Lung microvascular endothelial cell (primary cell): ENCODE measurements at places on chromosomes 1 and 21. TPM values are rescaled to one million over a fixed set of nuclear protein-coding genes. Genes with fewer than 3 reads are reported as not detected.

The ESRRG gene
- total RNA-seq, result not detected in 2 replicates

The NEK7 gene
- 51.0 and 57.1 TPM in 2 replicates for total RNA-seq

The TMEM269 gene
- total RNA-seq, result not detected in 2 replicates

The SLC35E2B gene
- 15.5 and 21.6 TPM in 2 replicates for total RNA-seq

The PDE4B gene
- 102 and 163 TPM in 2 replicates for total RNA-seq

The ADAM30 gene
- not detected in 2 replicates for total RNA-seq

The TRAF3IP3 gene
- not detected in 2 replicates for total RNA-seq

The KRTAP19-3 gene
- total RNA-seq, result not detected in 2 replicates

The KLHL17 gene
- 2.2 and 3.6 TPM in 2 replicates for total RNA-seq

The GJA5 gene
- under 0.01 and 0.87 TPM in 2 replicates for total RNA-seq

The CLCN6 gene
- total RNA-seq, result 5.2 and 7.5 TPM in 2 replicates

The XKR8 gene
- total RNA-seq, result 4.1 and 6.5 TPM in 2 replicates

The OR2AK2 gene
- not detected in 2 replicates for total RNA-seq

The TFB2M gene
- 11.6 and 12.5 TPM in 2 replicates for total RNA-seq

The RYR2 gene
- total RNA-seq, result under 0.01 and 0.22 TPM in 2 replicates

The TPTE gene
- total RNA-seq, result not detected in 2 replicates

The DUSP23 gene
- 20.7 and 32.5 TPM in 2 replicates for total RNA-seq

The SPRR2G gene
- total RNA-seq, result not detected in 2 replicates

The SLC22A15 gene
- under 0.01 TPM in 1 of 2 replicates, not detected in the other for total RNA-seq

The MYCL gene
- total RNA-seq, result 0.20 and 0.44 TPM in 2 replicates

The CYP4A11 gene
- total RNA-seq, result not detected in 2 replicates

The NMNAT2 gene
- total RNA-seq, result 0.20 and 0.22 TPM in 2 replicates

The OR6K6 gene
- not detected in 2 replicates for total RNA-seq

The LAPTM5 gene
- 33.8 and 66.7 TPM in 2 replicates for total RNA-seq

The PDZK1 gene
- total RNA-seq, result not detected in 2 replicates

The PARK7 gene
- total RNA-seq, result 187 and 237 TPM in 2 replicates

The SLC9C2 gene
- not detected in 2 replicates for total RNA-seq

The NEGR1 gene
- under 0.01 and 0.44 TPM in 2 replicates for total RNA-seq

The SH3BGR gene
- 0.20 and 0.22 TPM in 2 replicates for total RNA-seq

The SPRR2B gene
- total RNA-seq, result not detected in 2 replicates

The IFFO2 gene
- total RNA-seq, result 4.6 and 7.4 TPM in 2 replicates

The RNU1-4 gene
- total RNA-seq, result under 0.01 and 5,258 TPM in 2 replicates

The INSRR gene
- total RNA-seq, result not detected in 2 replicates

The LAMC2 gene
- 1.1 and 3.0 TPM in 2 replicates for total RNA-seq

The WARS2 gene
- 14.8 and 15.5 TPM in 2 replicates for total RNA-seq

The SLAMF8 gene
- total RNA-seq, result not detected in 2 replicates

The EDARADD gene
- total RNA-seq, result under 0.01 TPM in 1 of 2 replicates, not detected in the other

The IQGAP3 gene
- 3.0 and 7.0 TPM in 2 replicates for total RNA-seq
